ENCODE measurements at places on chromosomes 13 and 19.

GRCh38 chr19:18361646-18362045, 21.2 kb downstream of the PGPEP1 start:
- DNase-seq, result no peak

GRCh38 chr13:83752141-83752540, 130.1 kb downstream of the SLITRK1 start:
- no peak for DNase-seq

- DNase-seq, result no peak
Measured at GRCh38 chr13:98487522-98487921, 89.4 kb downstream of the STK24 start.

DNA sequence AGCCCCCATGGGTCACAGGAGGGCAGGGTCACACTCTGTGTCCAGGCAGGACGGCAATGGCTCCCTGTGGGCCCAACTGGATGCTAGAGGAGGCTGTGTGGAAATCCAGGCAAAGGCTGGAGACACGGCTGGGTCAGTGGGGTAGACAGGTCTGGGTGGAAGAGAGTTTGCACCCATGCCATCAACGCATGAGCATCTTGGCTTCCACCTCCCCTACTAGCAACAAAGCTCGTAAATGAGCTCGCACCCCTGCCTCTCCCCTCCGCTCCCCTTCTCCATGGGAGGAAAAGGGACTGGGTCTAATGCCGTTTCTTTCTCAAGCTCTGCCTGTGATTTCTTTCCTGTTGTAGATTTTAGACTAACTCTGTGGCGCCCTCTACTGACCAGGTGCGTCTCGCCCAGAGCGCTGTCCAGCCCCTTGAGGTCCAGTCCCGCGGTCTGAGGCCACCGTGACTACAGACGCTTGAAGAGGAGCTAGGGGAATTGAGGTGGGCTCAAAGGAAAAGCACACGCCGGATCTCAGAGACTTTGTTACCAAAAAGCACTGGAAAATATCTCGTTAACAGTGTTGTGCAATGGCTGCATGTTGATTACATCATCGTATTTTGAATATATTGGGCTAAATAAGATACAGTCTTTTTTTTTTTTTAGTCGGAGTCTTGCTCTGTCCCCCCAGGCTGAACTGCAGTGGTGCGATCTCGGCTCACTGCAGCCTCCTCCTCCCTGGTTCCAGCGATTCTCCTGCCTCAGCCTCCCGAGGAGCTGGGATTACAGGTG, 50.7 kb upstream of the USP29 start:
- DNase-seq, result no peak

DNA sequence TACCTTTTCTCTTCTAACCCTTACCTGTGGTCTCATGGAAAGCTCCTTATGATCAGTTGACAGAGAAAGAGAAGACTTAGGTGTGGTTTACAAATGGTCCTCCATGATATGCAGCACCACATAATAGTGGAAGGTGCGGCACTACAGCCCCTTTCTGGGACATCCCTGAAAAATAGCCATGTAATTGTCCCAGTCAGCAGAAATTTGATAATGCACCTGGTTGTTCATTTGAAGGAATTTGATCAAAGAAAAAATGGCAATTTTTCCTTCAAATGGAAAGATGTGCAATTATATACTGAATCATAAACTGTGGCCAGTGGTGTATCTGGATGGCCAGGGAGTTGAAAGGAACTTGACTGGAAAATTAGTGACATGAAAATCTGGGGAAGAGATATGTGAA, 293.6 kb upstream of the PCDH20 start:
- no peak for DNase-seq

DNA sequence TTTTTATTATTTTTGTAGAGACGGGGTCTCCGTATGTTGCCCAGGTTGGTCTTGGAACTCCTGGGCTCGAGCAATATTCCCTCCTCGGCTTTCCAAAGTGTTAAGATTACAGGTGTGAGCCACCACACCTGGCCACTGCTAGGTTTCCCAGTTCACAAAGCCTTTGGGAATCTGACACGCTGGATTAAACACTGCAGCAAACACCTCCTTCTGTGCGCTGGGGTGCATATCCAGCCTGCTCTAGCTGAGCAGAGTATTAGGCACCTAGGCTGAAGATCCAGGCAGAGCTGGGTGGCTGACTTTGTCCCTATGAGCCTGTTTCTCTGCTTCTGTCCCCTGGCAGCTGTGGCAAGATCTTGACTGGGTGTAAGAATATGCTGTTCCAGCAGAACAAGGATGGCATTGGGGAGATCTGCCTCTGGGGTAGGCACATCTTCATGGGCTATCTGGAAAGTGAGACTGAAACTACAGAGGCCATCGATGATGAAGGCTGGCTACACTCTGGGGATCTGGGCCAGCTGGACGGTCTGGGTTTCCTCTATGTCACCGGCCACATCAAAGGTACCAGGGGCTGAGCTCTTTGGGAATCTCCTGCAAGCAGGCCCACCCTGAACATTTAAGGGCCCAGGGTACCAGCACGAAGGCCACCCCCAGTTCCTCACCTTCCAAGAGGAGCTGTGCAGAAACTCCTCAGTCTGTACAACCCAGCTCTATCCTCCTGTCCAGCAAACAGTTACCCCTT, 49.8 kb downstream of the ACSBG2 start:
- no peak for DNase-seq

- peak; percentile 62 for DNase-seq
Measured at GRCh38 chr19:57406516-57407123, 4.3 kb upstream of the ZNF17 start.

DNA sequence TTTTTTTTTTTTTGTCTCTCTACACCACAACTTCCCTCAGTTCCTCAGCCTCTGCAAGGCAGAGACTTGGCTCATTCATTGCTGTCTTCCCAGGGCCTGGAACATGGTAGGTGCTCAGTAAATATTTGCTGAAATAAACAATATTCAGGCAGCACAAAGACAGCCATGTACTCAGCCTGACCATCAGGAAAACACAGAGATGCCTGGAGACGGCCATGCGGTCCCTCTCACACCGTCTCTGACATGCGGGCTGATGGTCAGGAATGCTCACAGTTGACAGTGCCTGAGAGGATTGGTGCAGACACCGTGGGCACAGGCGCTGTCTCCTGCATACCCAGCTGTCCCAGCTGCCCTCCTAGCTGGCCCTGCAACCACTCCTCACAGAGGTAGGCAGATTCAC, 924 bp downstream of the PRAM1 start:
- DNase-seq, result no peak

GRCh38 chr13:80436571-80437169, 95.7 kb upstream of the SPRY2 start:
- DNase-seq, result no peak

GRCh38 chr19:1483131-1483978, 4.3 kb upstream of the C19orf25 start:
- no peak for DNase-seq

All from stimulated activated CD4-positive, alpha-beta T cell treated with anti-CD3 and anti-CD28 coated beads, Interleukin-12 subunit alpha, Interleukin-12 subunit beta, amount 100 ng/mL, for 4 hours (primary cell).